Coronary artery (tissue), 2 donors: ENCODE measurements at places on chromosomes 7 and 10.

- DNase-seq, result no peak
Observed at GRCh38 chr10:113566888-113567287, 14.0 kb downstream of the HABP2 start.

DNA sequence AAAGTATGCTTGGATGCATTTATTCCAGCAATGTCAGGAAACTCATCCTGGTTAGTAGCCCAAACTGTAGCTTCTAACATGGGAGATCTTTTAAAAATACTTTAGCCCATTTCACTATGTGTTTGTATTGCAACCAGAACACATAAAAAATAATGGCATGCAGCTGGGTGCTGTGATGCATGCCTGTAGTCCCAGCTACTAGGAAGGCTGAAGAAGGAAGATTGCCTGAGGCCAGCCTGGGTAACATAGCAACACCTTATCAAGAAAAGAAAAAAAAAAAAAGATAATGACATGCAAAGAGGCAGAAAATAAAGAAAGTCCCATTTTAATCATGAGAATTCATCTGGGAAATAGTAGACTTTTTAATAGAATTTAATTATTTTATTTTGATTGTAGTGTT lies 517.0 kb upstream of the TEX47 start:
- no peak for DNase-seq

DNA sequence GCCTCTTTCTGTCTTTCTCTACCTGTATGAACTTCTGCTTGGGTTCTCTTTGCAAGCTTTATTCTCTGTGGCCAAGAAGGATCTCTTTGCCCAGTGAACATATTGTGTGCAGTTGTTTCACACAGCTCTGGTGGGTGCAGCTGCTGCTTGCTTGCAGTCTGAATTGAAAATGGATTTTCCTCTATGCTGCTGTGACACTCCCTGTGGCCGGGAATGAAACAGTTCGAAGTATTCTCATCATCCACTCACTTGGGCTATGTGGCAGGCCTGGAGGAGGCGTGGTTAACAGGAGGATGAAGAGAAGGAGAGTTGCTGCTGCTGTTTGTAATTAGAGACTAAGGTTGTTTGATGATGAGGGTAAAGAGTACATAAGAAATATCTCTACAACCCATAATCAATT lies 28.4 kb upstream of the ITGA8 start:
- DNase-seq, result no peak

GRCh38 chr10:8306685-8307364 lies 252.3 kb downstream of the GATA3 start:
- no peak for DNase-seq

DNA sequence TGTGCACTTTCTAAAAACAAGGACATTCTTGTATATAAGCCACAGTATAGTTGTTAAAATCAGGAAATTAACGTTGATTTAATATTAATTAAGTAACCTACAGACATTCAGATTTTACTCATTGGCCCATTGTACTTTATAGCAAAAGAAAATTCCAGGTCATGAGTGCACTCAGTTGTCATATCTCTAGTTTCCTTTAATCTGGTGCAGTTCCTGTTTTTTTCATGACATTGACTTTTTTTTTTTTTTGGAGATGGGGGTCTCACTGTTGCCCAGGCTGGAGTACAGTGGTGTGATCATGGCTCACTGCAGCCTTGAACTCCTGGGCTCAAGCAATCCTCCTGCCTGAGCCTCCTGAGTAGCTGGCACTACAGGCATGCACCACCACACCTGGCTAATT lies 24.1 kb downstream of the R3HCC1L start:
- no peak for DNase-seq

DNA sequence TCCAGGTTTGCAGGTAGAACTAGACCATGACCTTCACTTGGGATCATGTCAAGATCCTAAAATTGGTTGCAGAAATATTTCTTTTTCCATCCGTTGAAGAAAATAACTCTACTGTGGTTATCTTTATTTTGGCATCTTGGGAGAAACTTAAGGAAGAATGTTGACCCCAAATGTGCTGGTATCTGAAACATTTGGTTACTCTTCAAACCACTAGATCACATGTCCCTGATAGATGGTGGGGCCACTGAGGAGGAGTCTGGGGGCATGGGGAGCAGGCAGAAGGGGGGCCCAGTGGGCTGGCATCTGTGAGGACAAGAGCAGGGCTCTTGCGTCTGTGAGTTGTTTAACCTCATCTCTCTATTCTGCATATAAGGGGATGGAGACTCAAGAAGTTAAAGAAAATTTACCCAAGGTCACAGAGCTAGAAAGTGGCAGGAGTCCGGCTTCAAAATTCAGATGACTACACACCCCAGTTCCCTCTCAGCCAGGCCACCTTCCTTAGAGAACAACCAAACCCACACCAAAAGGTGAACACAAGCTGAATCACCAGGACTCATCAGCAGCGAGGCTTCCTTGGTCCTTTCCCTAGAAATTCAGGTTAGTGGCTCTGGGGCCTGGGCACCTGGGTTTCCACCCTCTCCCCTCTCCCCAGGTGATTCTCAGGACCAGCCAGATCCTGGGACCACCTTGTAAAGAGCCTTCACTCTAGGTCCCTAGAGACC lies 40.6 kb upstream of the SRGN start:
- DNase-seq, result no peak

DNA sequence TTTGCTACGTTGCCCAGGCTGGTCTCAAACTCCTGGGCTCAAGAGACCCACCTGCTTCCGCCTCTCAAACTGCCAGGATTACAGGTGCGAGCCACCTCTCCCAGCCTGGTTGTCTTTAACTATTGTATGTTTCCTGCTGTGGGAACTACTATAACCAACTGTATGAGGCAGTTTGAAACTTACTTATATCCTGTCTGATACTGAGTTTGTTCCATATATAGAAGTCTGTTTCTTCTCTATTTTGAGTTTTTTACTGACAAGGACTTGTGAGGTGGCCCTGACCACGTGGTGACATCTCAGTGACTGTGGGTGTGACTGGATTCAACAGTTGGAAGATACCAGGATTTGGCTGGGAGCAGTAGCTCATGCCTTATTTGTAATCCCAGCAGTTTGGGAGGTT lies 14.2 kb downstream of the FBH1 start:
- no peak for DNase-seq

DNA sequence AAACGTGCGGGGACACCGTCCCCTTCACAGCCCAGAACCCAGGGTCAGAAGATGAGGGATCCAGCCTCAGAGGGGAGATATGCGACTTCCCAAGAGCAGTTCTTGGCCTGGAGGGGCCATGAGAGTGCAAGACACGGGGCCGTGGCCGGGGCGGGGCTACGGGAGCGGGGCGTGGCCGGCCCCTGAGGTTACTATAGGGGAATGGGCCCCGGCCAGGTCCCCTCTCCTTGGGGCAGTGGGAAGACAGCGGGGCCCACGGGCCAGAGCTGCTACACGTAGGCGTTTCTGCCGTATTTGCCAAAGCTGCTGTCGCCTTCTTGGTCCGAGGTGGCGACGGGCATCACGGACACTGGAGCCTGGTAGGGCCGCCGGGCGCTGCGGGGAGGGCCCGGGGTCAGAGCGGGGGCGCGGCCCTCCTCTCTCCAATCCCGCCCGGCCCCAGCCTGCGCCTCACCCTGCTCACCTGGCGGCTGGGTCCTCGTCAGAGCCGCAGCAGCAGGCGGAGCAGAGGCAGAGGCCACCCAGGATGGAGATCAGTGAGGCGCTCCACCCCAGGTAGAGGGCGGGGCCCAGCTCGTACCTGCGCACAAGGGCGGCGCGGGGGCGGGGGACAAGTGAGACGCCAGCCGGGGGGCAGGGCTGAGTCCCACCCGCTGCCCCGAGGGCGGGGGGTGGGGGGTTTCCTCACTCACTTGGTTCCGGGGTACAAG lies 5.3 kb downstream of the CLDN15 start:
- no peak for DNase-seq

DNA sequence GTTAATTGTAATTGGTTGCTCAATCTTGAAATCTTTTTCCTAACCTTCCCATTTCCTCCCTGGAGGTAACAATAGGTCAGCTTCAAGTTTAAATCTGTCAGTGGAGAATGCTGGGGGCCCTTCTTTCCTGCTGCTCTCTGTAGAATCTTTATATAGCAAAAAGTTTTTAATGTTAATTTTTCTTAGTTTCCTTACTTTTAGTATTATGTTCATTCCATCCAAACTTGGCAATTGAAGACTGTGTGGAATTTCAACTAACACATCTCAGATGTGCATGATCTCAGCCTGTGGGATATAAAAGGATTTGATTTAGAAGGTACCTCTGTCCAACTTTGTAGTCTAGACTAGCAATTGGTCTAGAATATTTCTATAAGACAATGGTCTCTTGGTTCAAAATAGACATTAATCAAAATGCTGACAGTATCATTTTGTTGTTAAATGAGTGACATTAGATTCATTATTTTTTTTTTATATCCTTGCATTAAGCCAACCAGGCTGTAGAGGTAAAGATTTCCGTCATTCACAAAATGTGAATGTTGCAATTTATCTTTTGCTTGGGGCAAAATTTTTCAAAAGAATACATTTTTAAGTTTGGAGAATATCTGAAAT lies 100.4 kb upstream of the SEMA3A start:
- no peak for DNase-seq

GRCh38 chr10:44863344-44864047 lies 47.6 kb upstream of the TMEM72 start:
- DNase-seq, result no peak

GRCh38 chr7:36712015-36712414 lies 12.3 kb downstream of the AOAH start:
- DNase-seq, result no peak

DNA sequence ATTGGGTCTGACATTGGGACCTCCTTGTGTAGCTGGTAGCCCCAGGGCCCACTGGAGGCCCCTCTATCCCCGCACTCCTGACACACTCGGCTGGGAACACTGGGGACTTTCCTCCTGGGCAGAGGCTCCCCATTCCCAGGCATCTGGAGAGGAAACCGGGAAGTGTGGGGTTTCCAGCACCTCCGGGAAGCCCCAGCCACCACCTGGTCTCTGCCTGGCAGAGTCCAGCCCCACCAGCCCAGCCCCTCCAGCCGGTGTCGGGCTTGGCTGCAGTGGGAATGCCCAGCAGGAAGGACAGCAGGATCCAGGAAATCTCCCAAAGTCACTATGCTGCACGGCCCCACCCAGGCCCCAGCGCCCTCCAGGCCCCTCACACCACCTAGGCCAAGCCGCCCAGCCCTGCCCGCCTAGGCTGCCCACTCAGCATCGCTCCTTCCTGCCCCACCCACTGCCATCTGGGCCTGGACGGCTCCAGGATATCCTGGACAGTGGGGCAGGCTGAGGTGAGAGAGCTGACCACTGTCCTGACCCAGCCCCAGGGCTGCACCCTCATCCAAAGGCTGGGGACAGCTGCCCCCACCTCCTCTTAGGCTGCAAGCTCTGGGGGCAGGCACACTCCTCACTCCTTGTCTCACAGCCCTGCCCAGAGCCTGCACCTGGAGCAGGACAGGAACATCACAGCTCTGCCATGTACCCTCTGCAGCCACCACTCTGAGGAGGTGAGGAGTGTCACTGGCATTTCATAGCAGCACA lies 11.8 kb downstream of the RASGEF1A start:
- DNase-seq, result peak; percentile 67
